Camera-type eye (tissue), 1 donor: ENCODE measurements at places on chromosomes 12 and 14. TPM values are rescaled to one million over a fixed set of nuclear protein-coding genes. Genes with fewer than 3 reads are reported as not detected.

Gene SLC5A8
- 1.9 TPM for total RNA-seq

Gene ISM2
- total RNA-seq, result 0.88 TPM

Gene CCDC196
- not detected for total RNA-seq

Gene FBXW8
- total RNA-seq, result 29.2 TPM

Gene RILPL1
- total RNA-seq, result 10.7 TPM

Gene OR4L1
- not detected for total RNA-seq

Gene TMEM30B
- total RNA-seq, result 6.3 TPM

Gene KIF26A
- total RNA-seq, result 31.3 TPM

Gene SPIC
- total RNA-seq, result not detected

Gene CAPZA3
- total RNA-seq, result not detected

Gene KLRC3
- total RNA-seq, result not detected

Gene SSTR1
- total RNA-seq, result 3.2 TPM

Gene KRT74
- not detected for total RNA-seq

Gene CLEC12A
- 3.4 TPM for total RNA-seq

Gene SLCO1B1
- not detected for total RNA-seq

Gene KRT75
- 0.71 TPM for total RNA-seq

Gene KRT78
- 2.6 TPM for total RNA-seq

Gene MYO1H
- 0.82 TPM for total RNA-seq

Gene TBX3
- 13.9 TPM for total RNA-seq

Gene TSPAN11
- total RNA-seq, result 15.6 TPM

Gene SIX6
- total RNA-seq, result 44.8 TPM

Gene FAM181A
- total RNA-seq, result not detected

Gene SRSF9
- total RNA-seq, result 122 TPM

Gene BDKRB2
- total RNA-seq, result 7.4 TPM

Gene NTF3
- total RNA-seq, result 3.3 TPM

Gene FAM161B
- 16.5 TPM for total RNA-seq

Gene TMEM119
- total RNA-seq, result 51.7 TPM

Gene DPF3
- 34.4 TPM for total RNA-seq

Gene AMN
- 0.33 TPM for total RNA-seq

Gene ACRBP
- total RNA-seq, result 0.49 TPM

Gene EIF2S3B
- total RNA-seq, result 0.55 TPM

Gene RTL1
- 0.49 TPM for total RNA-seq

Gene IAPP
- total RNA-seq, result not detected
